ENCODE measurements at places on chromosomes 7 and 10.
A peak's percentile ranks its signal among the peaks of the same experiment; 100 is the strongest.

DNA sequence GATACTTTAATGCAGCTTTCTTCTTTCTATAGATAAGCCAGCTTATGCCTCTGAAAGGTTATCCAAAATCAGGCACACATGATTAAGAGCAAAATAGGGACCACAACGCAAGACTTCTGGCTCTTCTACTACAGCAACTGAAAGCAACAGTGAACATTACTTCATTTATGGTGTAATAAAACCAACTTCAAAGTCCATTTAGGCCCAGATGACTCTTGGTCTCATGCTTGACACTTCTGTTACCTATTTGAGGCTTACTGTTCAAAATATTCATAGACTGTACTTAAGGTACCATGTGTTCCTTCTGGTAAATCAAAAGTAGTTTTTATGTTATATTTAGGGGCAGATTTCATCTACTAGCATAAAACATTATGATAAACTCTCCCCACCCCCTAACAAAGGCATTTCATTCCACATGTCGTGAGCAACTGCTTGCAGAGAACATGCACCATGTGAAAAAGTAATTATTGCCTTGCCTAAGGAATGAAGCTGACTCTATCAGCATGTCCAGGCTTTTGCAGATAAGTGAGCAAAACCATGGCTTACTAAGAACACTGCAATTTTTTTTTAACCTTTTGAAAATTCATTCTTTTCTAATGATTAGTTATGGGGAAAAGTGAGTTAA is 154.9 kb upstream of the ITGB1 start:
- no peak for DNase-seq

GRCh38 chr7:158645842-158646241 is 58.2 kb upstream of the PTPRN2 start:
- DNase-seq, result no peak

- no peak for DNase-seq
Observed at GRCh38 chr7:84914598-84914997, 272.3 kb downstream of the SEMA3D start.

DNA sequence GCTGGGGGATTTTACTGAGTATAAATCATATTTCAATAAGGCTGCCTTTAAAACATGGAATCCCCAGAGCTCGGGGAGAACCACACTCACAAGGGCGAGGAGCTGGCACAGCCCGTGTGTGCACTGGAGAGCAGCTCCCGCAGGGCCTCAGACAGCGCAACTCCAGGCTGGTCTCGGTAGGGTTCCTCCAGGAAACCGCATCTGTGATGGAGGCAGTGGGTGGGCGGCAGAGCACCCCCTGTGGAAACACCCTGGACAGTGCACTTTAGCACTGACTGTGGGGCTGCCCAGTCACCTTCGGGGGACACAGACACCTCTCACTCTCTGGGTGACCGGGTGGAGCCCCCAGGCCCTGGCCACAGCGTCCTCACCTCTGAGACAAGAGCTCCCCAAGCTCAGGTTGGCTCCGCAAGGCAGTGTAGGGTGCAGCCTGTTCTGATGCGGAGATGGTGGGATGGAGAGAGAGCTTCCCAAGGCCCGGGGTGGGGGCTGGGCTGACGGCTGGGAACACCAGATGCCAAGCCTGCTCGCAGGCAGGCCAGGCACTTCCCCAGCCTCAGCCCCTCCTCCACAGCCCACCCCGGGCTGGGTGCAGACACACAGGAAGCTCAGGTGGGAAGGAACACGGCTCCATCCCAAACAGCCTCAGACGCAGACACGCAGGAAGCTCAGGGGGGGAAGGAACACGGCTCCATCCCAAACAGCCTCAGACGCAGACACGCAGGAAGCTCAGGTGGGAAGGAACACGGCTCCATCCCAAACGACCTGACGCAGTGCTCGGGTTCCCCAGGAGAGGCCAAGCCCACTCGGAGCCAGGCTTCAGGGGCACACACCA is 224.4 kb downstream of the MAD1L1 start:
- DNase-seq, result no peak

- peak; percentile 88 for DNase-seq
Observed at GRCh38 chr7:8176370-8177081, 85.4 kb downstream of the ICA1 start.

- DNase-seq, result no peak
Observed at GRCh38 chr7:24291271-24291670, 7.3 kb downstream of the NPY start.

DNA sequence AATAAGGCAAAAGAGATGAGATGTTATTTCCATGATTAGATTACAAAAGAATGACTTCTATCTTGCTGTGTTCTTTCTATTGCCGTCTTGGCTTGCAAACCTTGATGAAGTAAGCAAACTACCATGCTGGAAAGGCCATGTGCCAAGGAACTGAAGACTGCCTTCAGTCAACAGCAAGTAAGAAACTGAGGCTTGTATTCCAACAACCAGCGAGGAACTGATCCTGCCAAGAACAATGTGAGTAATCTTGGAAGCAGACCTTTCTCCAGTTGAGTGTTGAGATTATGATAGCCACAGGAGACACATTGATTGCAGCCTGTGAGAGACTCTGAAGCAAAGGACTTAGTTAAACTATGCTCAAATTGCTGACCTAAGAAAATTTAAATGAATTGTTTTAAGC is 164.6 kb upstream of the GRM3 start:
- no peak for DNase-seq

GRCh38 chr10:49225218-49225876 is 37.2 kb upstream of the TMEM273 start:
- DNase-seq, result no peak

GRCh38 chr7:88289564-88290025 is 17.1 kb downstream of the STEAP4 start:
- no peak for DNase-seq

- no peak for DNase-seq
Observed at GRCh38 chr10:50533296-50533695, 90.5 kb downstream of the SGMS1 start.

- no peak for DNase-seq
Observed at GRCh38 chr7:69800495-69800894, 202.2 kb downstream of the AUTS2 start.

DNA sequence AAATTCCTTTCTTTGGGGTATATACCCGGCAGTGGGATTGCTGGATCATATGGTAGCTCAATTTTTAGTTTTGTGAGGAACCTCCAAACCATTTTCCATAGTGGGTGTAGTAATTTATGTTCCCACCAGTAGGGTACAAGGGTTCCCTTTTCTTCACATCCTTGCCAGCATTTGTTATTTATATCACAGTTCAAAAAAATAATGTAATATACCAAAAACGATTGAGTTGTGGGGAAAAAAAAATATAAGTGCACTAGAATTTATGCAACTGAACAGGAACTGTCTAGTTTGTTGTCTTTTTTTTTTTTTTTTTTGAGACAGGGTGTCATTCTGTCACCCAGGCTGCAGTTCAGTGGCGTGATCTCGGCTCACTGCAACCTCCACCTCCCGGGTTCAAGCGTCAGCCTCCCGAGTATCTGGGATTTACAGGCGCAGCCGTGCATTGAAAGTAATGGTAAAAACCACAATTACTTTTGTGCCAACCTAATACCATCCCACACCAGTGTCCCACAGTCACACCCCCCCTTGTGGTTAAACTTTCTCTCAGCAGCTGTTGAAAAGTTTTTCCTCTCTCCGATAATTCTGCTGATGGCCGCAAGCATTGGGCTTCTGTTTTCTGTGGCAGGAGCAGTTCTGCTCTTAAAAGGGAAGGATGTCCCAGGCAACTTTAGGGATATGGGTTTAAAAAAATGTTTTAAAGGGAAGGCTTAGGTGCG is 6.8 kb upstream of the LAT2 start:
- peak; percentile 92 for DNase-seq

- DNase-seq, result no peak
Observed at GRCh38 chr7:2317556-2318293, 3.5 kb upstream of the SNX8 start.
